SK-N-SH (cell line): ENCODE measurements at places on chromosomes 4 and X. TPM values are rescaled to one million over a fixed set of nuclear protein-coding genes. Genes with fewer than 3 reads are reported as not detected.
A peak's percentile ranks its signal among the peaks of the same experiment; 100 is the strongest.

DNA sequence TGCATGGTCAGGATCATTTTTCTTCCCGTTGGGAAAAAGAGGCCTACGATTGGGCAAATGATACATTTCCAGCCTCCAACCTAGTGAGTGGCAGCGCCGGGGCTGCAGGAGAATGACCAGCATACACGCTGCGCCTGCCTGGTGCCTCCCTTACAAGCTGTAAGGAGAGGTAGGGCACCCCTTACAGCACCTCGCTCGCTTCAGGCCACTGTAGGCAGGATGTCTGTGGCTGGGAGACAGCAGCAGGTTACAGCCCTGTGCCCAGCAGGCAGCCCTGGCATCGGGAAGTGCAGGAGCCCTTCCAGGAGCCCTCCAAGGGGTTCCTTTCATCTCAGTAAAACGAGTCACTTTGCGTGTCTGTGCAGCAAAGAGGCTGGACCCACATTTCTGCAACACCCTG lies 88.4 kb downstream of the EVC start:
- no peak for DNase-seq

DNA sequence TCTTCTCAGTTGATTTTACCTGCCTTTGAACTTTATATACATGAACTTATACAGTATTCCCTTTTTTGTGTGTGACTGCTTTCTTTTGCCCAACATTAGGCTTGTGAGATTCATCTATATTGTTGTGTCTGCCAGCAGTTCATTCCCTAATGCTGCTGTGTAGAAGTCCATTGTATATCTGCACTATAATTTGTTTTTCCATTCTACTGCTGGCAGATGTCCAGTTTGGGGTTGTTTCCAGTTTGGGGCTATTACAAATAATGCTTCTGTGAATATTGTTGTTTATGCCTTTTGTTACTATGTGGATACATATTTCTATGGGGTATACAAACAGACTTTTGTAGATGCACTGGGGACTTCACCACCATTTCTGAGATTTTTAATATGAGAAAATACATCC lies 268.4 kb downstream of the DCTD start:
- no peak for DNase-seq

Gene MAGEA2B
- polyA plus RNA-seq: 17.1 and 29.5 TPM in 2 replicates

DNA sequence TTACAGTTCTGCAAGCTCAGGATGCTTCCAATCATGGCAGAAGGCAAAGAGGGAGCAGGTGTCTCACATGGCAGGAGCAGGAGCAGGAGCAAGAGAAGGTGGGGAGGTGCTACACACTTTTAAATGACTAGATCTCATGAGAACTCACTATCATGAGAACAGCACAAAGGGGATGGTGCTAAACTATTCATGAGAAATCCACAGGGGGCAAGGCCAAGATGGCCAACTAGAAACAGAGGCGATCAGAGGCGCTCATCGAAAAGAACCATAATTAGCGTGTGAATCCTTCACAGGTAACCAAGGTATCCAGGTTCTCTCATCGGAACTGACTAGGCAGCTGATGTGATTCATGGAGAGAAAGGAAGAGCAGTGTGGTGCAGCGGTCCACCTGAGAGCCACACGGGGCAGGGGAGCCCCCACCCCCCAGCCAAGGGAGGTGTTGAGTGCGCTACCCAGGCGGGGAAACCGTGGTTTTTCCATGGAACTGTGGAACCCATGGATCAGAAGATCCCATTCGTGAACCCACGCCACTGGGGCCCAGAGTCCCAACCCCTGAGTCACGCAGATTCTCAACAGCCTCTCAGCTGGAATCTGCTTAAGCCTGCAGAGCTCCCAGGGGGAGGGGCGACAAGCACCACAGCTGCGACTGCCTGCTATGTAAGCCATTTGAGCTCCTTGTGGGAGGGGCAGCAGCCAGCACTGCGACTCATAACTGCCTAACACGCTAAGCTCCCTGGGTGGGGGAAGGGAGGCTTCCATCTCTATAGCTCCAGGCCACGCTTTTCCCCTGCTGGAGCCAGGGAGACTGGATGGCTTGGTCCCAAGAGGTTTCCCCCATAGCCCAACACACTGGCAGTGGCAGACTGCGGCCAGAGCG lies 46.7 kb downstream of the FGF16 start:
- no peak for DNase-seq

DNA sequence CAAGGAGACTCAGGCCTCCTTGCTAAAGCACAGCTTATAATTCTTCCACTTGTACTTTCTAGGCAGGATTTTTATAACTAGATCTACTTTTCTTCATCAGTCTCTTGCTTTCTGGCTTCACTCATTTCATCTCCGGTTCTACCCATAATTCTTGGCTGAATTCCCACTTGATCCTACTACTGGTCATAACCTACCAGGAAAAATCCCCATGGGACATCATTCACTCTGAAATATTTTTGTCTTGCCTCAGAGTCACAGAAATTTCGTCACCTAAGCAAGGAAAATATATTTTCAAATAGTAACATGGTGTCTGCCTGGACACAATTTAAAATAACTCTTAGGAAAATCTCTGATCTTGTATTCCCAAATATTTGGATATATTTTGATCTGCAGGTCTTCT lies 122.3 kb downstream of the TEX13A start:
- no peak for DNase-seq

DNA sequence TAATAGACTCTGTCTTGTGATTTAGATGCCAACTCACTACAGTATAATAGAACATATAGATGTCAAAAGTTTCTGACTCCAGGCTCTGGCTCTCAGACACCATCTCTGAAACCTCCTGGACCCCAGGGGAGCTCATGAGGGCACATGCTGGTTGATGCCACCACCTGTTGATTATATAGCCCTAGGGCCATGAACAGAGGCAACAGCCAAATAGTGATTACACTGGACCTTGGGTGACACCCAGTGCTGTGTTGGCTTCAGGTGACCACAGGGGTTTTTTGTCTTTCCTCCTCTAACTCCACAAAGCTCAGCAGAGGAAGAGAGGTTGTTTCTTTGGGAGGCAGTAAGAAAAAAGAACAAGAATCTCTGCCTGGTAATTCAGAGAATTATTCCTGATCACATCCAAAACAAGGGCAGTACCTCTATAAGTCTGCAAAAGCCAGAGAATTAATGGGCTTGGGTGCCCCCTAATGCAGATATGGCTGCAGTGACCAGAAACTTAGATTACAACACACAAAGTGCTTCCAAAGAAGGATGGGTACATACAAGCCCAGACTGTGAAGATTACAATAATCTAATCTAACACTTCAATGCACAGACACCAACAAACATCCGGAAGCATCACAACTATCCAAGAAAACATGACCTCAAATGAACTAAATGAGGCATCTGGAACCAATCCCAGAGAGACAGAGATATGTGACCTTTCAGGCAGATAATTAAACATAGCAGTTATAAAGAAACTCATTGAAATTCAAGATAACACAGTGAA lies 1920.6 kb downstream of the ARAP2 start:
- DNase-seq: no peak

DNA sequence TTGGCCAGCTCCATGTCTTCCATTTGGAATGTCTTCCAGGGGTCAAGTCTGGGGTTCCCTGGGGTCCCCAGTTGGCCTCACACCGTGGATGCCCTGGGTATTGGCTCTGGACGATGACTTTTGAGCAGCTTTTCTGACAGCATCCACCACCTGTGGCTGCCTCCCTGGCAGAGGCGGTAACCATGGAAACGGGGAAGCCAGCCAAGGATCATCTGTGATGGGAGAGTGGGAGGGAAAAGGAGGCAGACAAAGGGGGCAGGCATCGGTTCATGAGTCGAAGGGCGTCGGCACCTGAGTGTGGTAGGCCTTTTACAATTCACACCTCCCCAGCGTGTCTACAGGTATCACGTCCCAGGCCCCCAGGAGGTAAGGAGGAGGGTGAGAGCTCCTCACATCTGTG lies 152.2 kb downstream of the ASMT start:
- DNase-seq: no peak

DNA sequence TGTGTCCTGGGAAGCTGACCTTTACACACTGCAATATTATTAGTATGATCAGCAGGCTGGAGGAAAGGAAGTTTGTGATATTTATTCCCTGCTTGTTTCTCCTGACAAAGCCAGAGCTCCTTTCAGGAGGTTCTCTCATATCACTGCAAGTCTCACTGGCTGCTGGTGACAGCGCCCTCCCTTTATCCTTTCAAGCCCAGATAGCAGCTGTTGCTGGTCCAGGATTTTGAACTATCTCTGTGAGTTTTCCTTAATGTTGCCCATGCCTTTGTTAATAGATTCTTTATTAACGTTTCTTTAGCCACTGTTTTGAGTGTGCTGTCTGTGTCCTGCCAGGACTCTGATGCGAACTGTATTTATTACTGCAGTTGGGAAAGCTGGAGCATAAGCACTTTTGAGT lies 518.7 kb downstream of the C4orf33 start:
- DNase-seq: no peak

Gene HPGDS
- polyA plus RNA-seq: not detected in 2 replicates

Gene UNC5C
- polyA plus RNA-seq: 3.3 and 5.4 TPM in 2 replicates

DNA sequence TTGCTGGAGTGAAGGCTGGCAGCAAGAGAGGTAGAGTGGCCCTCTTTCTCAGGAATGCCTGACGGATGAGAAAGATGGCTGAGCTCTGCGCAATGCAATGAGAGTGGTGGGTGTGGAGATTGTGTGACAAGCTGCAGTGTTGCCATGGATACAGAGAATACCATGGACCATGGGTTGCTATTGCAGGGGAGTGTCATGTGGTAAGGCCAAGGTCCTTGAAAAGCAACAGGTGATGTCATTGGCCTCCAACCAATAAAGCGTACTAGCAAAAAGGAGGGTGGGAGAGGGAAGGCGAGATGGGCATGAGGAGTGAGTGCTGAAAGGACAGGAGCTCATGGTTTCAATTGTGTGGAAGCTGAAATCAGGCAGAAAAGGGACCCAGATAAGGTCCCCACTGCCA lies 1.8 kb downstream of the PNMA5 start:
- no peak for DNase-seq

GRCh38 chrX:103554687-103555424 lies 30.5 kb upstream of the TCEAL4 start:
- DNase-seq: peak; percentile 41

Gene MAGEB10
- not detected in 2 replicates for polyA plus RNA-seq

Gene NAT8L
- 0.43 and 0.86 TPM in 2 replicates for polyA plus RNA-seq

- no peak for DNase-seq
These were observed 238.8 kb upstream of the GRIA3 start for GRCh38 chrX:122945328-122945727.

DNA sequence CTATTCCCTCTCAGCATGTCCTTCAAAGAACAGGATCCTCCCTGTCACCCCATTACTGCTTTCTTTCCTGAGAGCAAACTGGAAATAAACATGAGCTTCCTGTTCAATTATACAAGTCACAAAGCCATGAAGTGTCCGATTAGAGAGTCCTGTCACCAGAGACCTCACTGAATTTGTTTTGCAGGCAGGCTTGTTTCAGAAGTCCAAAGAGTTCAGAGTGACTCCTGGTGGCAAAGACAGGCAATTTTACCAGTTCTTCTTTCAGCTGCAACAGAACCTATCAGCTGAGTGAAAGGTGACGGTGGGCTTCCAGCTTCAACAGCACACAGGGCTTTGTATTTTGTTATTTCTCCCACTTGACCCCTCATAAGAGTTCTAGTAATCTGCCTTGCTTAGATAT lies 6.4 kb downstream of the ELK1 start:
- DNase-seq: no peak

Gene PNCK
- polyA plus RNA-seq: 1.2 and 2.5 TPM in 2 replicates

Gene AKAP14
- polyA plus RNA-seq: 0.16 and 0.23 TPM in 2 replicates

GRCh38 chr4:25915353-25915705 lies 1.3 kb downstream of the SMIM20 start:
- DNase-seq: no peak

GRCh38 chr4:151830168-151830567 lies 69.4 kb upstream of the GATB start:
- no peak for DNase-seq

Gene GNL3L
- 16.3 and 19.4 TPM in 2 replicates for polyA plus RNA-seq

- no peak for DNase-seq
These were observed 129.6 kb upstream of the NALF2 start for GRCh38 chrX:69374569-69374968.

DNA sequence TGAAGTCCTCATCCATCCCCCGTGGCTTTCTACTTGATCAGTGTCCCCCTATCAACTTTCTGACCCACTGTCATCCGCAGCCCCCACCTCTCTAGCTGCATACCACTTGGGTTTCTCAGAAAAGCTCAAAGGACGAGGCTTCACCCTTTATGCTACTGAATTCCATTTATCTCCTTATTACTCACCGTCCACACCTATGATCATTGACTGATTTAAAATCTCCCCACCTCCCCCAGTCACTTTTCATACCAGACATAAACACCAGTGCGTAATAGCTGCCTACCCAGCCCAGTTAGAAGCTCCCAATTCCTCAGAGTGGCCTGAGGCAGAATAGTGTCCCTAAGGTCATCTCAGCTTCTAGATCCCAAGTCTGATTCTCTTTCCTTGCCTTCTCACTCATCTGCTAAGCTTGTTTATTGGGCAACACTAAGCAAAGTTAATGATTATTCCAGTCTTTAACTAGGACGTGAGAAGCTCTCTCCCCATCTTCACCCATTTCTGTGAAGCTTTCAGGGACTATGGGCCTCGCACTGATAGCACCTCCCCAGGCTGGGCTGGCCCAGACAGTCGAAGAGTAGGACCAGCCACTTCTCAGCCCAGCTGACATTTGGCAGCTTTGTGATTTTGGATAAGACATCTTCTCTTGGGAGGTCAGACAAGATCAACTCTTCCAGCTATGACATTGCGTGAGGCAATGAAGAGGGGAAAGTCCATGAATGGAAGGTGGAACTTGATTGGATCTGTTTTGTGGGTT lies 7.2 kb upstream of the DDX60L start:
- no peak for DNase-seq

Gene RPGR
- 1.2 and 3.0 TPM in 2 replicates for polyA plus RNA-seq

DNA sequence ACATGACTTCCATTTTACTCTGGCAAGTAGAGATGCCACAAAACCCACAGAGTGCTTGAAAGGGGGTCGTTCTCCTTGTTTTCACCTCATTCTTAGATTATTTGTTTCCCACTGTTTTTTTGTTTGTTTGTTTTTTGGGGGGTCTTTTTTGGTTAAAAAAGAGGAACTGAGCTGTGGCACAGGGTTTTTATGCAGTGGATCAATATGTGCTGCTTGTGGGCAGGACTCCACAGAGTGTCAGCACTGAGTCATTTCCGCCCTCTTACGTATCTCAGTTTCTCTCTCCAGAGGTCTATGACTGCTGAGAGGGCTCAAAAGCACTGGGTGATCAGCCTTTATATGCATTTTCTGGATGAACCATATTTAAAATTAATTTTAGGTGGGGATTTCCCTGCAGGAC lies 268.1 kb upstream of the GRID2 start:
- DNase-seq: no peak

Gene PAGE1
- polyA plus RNA-seq: 0.50 and 0.54 TPM in 2 replicates

Gene DCAF12L1
- not detected in 2 replicates for polyA plus RNA-seq

GRCh38 chr4:164768516-164768915 lies 14.6 kb downstream of the SMIM31 start:
- DNase-seq: no peak

Gene GPR119
- polyA plus RNA-seq: not detected in 2 replicates

- no peak for DNase-seq
These were observed 187.4 kb downstream of the APBB2 start for GRCh38 chr4:41026971-41027370.

- no peak for DNase-seq
These were observed 7.1 kb downstream of the KLF3 start for GRCh38 chr4:38670939-38671591.

- no peak for DNase-seq
These were observed 123.8 kb downstream of the MAD2L1 start for GRCh38 chr4:119942806-119943205.
